Right renal pelvis (tissue), 4 donors: ENCODE measurements at places on chromosomes 16 and 17.

DNA sequence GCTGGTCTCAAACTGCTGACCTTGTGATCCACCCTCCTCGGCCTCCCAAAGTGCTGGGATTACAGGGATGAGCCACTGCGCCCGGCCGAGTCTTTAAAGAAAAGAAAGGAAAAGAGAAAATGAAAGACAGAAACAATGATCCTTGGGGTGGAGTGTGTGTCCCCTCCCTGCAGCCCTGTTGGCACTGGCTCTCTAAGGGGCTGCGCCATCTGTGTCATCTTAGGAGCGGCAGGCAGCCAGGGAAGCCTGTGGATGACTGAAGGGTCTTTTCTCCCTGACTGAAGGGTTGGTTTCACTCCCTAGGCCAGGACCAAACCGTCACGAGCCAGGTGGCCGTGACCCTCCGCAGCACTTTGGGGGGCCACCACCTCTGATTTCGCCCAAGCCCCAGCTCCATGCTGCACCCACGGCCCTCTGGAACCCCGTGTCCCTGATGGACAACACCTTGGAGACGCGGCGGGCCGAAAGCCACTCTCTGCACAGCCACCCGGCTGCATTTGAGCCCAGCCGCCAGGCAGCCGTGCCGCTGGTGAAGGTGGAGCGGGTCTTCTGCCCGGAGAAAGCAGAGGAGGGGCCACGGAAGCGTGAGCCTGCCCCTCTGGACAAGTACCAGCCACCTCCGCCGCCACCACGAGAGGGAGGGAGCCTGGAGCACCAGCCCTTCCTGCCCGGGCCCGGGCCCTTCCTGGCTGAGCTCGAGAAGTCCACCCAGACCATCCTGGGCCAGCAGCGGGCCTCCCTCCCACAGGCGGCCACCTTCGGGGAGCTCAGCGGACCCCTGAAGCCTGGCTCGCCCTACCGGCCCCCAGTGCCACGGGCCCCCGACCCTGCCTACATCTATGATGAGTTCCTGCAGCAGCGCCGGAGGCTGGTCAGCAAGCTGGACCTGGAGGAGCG, 27.7 kb downstream of the GINS2 start:
- DNase-seq, result no peak

DNA sequence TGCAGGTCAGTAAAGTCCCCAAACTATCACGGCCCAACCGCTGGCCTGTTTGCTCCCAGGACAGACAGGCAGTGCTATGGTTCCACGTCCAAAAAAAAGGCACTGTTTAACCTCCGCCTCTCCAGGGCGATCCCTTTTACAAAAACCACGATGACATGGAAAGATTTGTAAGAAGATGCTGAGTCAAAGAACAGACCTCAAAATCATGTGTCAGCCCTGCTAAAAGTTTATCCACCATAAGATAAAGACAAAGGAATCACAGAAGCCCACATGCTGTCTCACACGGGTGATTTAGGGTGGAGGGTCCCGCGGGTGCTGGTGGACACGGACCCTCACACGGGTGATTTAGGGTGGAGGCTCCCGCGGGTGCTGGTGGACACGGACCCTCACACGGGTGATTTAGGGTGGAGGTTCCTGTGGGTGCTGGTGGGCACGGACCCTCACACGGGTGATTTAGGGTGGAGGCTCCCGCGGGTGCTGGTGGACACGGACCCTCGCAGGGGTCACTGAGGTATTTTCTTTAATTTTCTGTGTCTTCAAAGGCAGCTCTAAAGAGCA, 117.2 kb upstream of the METRNL start:
- DNase-seq, result no peak

GRCh38 chr17:62737513-62737912, 70.6 kb downstream of the MARCHF10 start:
- DNase-seq, result no peak

GRCh38 chr16:90018297-90018651, 982 bp downstream of the DBNDD1 start:
- no peak for DNase-seq

DNA sequence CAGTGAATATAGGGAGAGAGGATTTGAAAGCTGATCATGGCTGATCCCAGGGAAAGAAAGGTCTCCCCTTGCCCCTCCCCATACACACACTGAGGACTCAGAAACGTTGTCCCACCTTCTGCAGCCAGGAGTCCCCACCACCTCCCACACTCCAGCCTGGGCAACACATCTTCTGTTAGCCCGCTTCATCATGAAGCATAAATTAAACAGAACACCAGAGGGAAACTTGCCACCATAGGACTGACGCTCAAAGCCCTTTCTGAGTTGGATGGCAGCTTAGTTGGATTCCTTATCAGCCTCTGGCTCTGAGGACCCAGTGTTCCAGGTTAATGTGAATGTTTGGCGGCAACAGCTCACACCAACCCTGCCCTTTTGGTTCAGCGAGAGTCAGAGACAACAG, 33.9 kb downstream of the ARHGAP27 start:
- DNase-seq, result no peak

DNA sequence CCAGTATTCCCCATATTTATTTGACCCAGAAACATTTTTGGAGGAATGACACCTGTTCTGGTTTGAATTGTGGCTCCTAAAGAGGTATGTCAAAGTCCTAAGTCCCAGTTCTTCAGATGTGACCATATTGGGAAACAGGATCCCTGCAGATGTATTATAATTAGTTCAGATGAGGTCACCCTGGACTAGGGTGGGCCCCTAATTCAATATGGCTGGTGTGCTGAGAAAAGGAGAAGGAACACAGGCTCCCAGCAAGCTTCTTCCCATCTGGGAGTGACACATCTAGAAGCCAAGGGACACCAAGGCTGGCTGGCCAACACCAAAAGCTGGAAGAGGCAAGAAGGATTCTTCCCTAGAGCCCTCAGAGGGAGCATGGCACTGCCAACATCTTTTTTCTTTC, 3.8 kb upstream of the GCSH start:
- no peak for DNase-seq

- no peak for DNase-seq
These were observed 114.1 kb downstream of the PITPNC1 start for GRCh38 chr17:67491009-67491680.

DNA sequence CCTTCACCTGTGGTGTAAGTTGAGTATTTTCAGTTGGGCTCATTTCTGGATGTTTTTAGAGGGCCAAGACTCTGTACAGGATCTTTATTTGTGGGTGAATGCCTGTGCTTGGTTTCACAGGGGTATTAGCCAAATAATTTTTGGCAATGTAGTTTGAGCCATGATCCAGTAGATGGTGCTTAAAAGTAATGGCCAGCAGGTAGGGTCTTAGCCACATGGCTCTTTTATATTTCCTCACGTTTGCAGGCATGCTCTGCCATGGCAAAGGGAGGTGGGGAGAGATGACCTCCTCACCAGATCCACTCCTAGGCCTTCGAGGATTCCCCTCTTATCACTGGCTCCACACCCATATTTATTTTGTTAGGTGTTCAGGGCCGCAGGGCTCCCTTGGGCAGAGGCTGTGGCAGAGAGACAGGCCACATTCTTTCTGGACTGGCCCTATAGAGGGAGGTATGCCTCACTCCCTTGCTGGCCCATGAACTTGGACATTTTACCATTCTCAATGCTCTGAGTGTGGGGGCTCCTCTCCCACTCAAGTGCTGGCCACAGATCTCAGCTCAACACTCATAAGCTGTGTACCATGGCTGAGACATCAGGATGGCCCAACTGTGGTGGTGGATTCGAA, 417.1 kb downstream of the XYLT1 start:
- no peak for DNase-seq

DNA sequence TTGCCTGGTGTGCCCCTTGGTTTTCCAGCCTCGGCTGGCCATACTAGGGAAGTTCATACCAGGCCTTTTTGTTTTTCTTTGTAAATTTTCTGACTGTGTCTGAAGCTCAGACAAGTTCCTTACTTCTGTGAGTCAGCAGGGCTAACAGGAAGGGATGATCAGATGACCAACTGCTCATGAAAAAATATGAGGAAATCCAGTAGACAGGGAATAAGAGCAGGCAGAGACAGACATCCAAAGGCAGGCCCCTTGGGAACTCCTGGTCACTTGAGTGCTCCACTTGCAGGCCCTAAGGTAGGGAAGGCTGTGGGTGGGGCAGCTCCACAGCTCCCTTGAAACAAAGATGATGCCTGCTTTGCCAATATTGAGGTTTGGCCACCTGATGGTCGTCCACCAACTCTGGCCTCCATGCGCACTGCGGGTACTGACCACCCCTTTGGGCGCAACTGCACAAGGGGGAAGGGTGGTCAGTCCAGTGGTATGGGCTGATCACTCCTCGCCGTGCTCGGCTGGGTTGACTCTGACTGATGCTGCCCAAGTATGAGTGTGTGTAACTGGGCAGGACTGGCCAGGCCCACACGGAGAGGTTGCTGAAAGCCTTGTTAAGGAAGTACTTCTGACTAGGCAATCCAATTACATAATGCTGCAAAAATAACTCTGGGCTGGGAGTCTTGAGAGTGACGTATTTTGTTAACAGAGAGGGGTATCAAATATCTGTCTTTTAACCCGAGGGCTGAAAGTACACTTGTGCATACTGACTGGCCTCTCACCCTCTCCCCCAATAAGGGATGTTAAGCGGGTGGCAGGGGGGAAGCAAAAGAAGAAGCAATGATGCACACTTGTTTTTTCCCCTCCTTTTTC, 20.8 kb upstream of the ZFHX3 start:
- no peak for DNase-seq

DNA sequence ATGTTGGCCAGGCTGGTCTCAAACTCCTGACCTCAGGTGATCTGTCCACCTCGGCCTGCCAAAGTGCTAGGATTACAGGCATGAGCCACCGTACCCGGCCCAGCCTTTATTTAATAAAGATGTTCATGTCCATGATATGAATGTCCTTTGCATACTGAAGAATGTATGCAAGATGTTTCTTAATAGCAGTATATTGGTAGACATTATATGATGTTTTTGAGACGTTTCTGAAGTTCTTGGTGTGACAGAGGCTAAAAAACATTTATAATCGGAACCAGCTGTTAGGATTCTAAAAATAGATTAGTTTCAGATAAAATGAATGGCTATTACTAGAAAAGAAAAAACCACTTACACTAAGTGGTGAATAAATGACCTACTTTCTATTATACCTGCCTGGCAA, 11.8 kb downstream of the PDZD9 start:
- no peak for DNase-seq

GRCh38 chr16:13397126-13397525, 495.7 kb downstream of the SHISA9 start:
- DNase-seq, result no peak

DNA sequence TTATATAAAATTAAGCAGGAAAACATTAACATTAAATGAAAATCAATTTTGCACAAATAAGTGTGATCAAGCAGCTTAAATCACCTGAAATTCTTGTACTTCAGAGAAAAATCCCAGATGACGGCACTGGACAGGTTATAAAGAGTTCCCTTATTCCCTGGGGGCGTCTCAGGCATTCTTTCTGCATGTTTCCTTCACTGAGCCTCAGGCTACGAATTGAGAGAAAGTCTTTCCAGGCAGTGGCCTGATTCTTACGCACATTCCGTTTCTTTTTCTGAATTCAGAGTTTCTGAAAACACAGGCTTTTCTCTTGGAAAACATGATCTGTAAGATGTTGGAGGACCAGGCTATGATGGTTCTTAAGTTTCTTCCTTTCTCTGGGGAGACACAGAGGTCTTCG, 22.1 kb upstream of the PITPNM3 start:
- DNase-seq, result no peak

- no peak for DNase-seq
These were observed 36.4 kb downstream of the MAP2K6 start for GRCh38 chr17:69450918-69451317.

DNA sequence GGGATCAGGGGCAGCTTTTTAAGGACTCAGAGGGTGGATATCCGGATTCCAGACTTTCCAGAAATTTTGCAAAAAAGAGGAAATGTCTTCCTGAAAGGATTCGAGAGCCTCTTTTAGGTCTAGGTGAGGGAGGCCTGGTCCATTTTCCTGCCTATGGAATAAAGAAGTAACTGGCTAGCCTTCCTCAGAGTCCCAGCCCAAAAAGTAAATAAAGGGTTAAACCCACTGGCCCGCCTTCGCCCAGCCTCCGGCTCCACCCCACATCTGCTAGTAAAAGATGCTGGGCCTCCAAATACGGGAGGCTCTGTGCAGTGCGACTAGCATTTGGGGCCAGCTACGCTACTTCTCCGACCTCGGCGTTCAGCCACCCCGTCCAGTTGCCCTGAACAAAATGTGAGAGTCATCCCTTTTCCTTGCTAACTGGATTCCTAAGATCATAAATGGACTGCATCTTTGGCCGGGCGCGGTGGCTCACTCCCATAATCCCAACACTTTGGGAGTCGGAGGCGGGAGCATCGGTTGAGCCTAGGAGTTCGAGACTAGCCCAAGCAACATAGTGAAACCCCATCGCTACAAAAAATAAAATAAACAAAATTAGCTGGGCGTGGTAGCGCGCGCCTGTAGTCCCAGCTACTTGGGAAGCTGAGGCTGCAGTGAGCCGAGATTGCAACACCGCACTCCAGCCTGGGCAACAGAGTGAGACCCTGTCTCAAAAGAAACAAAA, 824 bp upstream of the MPP2 start:
- no peak for DNase-seq

DNA sequence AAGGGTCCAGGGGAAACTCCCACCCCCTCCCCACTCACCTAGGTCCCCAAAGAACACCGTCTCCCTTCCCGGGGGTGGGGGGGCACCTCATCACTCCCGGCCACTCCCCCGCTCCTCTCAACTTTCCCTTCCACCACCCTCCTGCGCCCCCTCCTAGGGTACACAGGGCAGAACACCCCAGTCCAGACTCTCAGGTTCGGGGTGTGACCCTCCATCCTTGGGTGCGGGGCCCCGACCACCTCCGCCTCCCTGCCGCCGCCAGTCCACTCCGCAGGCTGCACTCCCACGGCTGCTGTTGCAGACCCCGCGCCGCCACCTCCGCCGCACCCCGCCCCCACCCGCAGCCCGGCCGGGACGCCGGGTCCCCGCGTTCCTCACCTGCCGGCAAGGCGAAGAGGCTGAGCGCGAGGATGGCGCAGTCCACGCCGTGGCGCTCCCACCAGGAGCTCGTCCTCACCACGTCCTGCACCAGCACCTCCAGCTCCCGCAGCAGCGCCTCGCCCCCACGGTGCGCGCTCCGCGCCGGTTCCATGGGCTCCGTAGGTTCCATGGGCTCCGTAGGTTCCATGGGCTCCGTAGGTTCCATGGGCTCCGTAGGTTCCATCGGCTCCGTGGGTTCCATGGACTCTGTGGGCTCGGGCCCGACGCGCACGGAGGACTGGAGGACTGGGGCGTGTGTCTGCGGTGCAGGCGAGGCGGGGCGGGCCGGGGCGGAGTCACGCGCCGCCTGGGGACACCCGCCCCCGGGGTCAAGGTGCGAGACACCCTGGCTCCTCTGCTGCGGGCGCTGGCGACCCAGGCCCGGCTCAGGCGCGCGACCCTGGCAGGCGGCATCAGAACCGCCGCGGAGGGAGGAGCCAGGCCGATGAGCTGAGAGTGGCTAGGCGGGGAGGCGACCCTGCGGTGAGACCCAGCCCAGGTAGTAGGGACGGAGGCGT, at the start of gene FADS6:
TSS of gene FADS6 (minus strand) at position 660 of the 938 bp plus-strand sequence. CDS start at position 622, 38 bp downstream.
- DNase-seq, result no peak

GRCh38 chr17:27379888-27380533, 76.2 kb upstream of the KSR1 start:
- DNase-seq, result peak; percentile 41
